ENCODE measurements at places on chromosomes 16 and 17.

GRCh38 chr17:70394473-70395232 lies 225.3 kb downstream of the KCNJ2 start:
- no peak for DNase-seq

GRCh38 chr17:71969500-71969899 lies 151.3 kb upstream of the SOX9 start:
- no peak for DNase-seq

- no peak for DNase-seq
Measured at GRCh38 chr17:45403906-45404490, 28.7 kb downstream of the ARHGAP27 start.

DNA sequence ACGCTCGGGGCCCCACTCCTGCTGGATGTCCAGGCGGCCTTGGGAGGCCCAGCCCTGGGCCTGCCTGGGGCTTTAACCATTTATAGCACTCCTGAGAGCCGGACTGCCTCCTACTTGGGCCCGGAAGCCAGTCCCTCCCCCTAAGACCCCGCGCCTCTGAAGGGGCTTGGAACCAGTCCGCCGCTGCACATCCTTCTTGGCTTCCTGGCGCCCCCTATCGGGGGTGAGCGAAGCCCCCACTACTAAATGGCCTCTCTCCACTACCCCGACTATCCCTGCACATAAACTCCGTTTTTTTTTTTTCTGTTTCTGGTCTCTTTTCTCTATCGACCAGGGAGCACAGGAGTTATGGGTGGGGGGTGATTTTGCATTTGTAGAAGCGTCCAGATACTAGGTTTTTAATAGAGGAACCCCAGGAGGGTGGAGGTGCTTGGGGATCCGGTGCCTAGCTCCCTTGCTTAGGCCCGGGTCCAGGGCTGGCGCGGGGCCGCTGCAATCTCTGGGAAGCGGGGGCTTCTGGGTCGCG lies 633 bp upstream of the NOL3 start:
- no peak for DNase-seq
